ENCODE measurements at places on chromosomes 5 and 9.

- no peak for DNase-seq
Measured at GRCh38 chr5:38648703-38649291, 92.4 kb upstream of the LIFR start.

DNA sequence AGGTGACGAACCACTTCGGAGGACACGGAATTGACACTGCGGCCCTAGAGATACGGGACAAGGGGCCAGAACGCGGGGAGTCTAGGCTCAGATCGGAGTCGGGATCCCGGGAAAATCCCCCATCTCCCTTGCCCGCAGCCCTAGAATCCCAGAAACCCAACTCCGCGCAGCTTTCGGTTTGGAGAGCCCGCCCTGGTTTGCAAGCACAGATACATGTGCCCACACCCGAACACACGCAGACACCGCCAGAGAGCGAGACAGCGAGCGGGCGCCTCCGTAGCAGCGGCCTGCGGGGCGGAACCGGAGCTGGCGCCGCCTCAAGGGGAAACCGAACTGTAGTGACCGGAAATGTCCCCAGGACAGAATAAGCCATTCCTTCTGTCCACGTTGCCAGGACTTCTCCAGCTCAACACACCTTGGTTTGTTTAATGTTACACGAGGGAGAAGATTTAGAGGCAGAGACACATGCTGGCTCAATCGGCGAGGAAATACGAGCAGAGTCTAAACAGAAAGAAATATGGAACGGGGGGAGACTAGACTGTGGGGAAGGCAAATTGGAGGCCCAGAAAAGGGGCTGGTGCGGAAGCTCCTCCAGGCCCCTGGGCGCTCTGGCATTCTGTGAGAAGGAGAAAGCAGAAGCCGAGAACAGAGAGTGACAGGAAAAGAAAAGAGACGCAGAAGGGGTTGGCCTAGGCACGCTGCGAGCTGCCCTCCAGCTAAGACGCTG, 2.9 kb upstream of the PAX5 start:
- peak; percentile 25 for DNase-seq

DNA sequence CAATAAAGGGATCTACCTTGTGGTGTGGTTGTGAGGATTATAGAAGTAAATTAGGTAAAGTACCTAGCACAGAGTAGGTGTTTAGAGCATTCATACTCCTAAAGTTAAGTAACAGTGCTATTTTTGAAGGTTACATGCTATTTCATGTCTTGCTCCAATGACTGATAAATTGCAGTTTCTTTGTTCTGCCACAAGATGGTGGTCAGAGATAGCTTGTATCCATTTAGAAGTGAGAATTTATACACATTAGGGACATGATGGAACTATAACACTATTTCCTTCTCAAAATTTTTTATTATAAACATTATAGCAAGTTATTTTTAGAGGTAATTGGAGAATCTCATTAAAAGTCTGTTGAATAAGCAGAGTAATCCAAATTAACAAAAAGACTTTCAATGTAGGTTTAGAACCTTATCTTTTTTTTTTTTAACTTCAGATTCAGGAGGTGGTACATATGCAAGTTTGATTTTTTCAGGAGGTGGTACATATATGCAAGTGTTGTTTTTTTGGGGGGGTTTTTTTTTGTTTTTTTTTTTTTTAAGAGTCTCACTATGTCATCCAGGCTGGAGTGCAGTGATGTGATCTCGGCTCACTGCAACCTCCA, 17.1 kb downstream of the MTREX start:
- no peak for DNase-seq

DNA sequence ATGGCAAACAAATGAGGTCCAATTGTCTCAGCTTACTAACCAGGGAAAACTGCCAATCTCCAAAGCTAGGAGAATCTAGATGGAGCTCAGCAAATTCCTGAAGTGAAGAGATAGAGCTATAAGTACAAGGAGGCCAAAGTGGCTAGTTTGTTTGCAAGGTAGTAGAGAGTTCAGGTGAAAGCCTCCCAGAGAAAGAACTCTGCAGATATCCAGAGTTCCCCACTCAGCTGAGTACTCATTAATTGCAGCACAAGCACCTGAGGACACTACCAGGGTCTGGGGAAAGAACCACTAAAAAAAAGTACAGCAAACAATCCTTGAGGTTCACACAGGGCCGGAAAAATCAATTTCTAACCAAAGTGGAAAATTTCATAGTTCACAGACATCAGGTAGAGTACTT, 250.9 kb downstream of the TMEM232 start:
- DNase-seq = no peak

DNA sequence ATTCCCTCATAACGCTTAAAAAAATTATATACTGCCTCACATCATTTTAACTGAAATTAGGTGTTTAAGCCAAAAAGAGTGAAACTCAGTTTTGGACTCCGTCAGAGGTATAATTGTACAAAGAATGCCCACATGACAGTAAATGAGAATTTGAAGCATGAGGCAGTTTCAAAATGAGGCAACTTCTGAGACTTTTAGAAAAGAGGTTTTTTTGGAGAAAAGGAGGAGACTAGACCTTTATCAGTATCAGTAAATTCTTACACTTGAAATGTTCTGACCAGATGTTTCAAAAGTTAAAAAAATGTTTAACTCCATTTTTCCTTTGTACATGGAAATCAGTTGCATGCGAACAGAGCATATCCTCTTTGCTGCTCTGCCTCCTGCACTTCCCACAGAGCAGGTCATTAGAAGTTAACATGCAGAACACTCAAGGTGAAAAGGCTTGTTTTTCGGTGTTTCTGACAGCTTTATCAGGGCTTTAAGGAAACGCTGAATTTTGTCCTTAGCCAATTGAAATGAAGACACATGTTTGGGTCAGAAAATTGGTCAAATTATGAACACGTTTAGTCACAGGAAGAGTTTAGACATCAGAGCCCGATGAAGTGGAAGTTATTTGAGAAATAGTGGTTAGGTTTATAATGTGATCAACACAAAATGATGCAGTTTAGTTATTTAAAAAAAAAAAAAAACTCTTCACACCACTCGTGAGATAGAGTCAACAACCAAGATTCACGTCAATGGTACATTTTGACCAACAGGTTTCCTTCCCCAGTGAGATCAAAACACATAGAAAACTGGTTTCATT, 59.5 kb downstream of the PIK3R1 start:
- DNase-seq = no peak

DNA sequence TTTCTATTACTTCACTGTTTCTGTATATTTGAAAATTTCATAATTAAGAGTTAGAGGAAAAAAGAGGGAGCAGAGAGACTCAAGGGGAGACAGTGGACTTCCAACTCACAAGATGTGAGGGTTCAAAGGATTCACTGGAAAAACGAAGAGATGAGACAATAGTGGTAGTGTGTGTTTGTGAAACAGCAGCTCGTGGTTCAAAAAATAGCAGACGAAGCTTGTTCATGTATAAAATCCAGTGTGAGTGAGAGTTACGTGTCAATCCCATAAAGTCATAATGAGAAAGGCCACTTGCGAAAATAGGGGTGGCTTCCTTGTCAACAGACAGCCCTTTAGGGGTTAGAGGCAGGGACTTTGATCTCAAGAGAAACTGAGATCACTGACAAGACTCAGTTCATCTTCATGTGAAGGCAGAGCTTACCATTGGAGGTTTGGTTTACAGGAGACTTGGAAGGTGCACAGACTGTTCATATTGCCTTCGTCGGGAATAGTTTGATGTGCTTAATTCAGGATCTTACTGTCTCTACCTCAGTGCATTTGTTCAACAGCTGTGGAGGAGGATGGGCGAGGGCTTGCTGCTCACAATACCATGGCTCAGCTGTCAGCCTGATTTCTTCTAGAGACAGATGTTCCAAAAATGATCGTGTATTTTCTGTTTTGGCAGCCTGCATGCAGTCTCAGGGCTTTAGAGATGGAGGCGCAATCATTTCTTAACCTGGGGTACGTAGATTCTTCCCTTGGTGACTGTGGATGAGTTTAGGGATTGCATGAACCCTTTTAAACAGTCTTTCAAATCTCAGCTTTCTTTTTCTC, 105.7 kb upstream of the KLF9 start:
- DNase-seq = no peak

GRCh38 chr5:146395193-146395592, 51.9 kb upstream of the TCERG1 start:
- no peak for DNase-seq

DNA sequence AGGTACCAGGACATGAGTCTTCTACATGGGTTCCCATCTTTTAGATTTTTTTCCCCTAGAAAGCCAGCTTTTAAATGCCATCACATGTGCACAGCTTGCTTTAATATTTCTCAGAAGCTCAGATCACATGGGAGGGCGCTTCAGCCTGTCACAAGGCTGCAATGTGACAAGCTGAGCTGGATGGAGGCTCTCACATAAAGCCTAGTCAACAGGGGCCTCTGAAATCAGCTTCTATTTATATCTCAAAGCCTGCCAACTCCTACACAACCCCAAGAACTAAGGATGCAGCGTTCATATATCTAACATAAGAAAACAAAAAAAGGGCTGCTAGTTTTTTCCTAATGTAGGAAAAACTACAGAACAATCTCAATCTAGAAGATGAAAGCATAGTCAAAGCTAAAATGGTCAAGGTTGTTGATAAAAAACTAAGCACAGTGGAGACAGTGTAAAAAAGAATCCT, 2.3 kb downstream of the ZFAND5 start:
- peak; percentile 20 for DNase-seq

DNA sequence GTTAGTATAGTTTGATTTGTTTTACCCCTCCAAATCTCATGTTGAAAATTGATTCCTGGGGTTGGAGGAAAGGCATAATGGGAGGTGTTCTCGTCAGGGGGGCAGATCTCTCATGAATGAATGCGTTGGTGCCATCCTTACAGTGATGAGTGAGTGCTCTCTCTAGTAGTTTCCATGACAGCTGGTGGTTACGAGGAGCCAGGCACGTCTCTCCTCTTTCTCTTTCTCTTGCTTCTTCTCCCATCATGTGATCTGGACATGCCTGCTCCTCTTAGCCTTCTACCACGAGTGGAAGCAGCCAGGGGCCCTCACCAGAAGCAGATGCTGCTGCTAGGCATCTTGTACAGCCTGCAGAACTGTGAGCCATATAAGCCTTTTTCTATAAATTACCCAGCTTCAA, 454.1 kb downstream of the EFNA5 start:
- DNase-seq = no peak

- DNase-seq = no peak
Measured at GRCh38 chr5:71651579-71651978, 64.4 kb downstream of the MCCC2 start.

- no peak for DNase-seq
Measured at GRCh38 chr5:39584927-39585326, 160.1 kb upstream of the DAB2 start.

DNA sequence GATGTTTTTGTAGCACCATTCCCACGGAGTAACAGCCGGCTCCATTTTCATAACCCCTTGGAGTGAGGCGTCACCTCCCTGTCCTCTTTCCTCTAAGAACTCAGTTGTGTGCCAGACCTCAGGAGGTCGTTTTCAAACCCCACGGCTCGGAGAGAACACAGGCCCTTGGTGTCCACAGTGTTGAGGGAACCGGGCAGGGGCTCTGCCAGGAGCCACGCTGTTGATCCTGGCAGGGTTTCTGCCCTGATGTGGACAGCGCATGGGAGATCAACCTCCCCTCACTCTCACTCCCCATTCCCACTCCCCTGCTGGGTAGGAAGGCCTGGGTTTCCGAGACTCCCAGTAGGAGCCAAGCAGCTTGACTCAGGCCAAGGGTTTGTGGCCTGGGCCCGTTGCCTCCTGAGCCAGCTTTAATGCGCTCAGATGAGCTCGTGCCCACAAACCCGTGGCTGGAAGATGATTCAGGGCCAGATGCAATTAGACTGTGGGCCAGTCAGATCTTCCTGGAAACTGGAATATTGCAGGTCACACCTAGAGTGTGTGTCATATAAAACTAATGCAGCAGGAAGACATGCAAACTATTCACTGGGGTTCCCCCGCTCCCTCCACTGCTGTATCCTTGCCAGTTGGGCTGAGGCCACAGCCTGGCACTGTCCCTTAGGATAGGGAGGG, 133.4 kb downstream of the SLC12A2 start:
- DNase-seq = no peak

- DNase-seq = no peak
Measured at GRCh38 chr5:112492291-112492690, 73.2 kb upstream of the EPB41L4A start.

DNA sequence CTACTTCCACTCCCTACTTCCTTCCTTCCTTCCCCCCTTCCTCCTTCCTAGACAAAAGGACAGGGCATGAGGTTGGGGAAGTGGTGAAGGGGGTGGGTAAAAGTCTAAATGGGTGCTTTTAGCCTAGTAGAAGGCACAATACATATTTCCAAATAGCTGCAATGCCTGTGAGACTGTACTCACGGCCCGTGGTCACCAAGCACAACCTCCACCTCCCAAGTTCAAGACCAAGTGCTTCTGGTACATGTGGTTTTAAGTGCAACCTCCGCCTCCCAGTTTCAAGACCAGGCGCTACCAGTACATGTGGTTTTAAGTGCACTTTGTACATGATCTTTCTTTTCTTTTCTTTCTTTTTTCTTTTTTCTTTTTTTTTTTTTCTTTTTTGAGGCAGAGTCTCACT, 14.5 kb upstream of the NTNG2 start:
- no peak for DNase-seq

DNA sequence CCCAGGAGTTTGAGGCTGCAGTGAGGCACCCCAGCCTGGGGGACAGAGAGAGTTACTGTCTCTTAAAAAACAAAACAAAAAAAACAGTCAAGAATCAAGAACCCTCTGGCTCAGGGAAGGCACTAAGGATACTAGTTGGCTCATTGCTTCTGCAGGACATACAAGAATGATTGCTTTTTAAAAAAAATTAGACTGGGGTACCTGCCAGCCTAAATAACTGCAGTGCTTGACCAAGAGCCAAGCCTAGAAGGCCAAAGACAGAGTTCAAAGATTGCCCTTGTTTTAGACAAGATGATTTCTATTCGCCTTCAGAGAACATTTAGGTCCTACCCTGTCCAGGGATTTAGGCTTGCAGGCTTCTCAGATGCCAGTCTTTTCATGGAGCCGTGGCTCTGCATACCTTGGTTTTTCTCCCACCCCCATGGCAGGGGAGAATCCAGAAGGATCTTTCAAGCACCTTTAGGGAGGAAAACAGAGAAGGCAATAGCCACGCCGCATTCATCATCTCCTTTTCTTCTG, 93.7 kb upstream of the IL6ST start:
- no peak for DNase-seq

DNA sequence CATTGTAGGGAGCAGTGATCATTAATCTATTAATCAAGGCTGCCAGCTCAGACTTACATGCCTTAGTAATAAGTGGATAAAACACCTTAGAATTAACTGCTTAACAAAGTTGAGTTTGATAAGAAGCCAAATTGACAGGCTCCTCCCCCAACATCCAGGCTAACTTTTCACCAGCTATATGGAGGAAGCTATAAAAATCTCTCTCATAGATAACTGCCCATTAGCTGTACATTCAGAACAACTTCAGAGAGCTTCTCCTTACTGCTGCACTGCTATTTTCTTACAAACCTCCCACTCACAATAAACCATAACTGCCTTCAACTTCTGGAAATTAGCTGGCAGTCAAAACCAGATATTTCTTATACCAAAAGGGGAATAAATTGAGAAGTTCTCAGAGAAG, 364.1 kb downstream of the PRELID2 start:
- no peak for DNase-seq

- DNase-seq = no peak
Measured at GRCh38 chr9:108691614-108692013, 164.2 kb downstream of the ACTL7B start.

- peak; percentile 5 for DNase-seq
Measured at GRCh38 chr9:87725900-87726709, at the start of gene CTSL. Gene CTSL (plus strand): TSS chr9:87726119. CDS start chr9:87727604, 1,485 bp downstream.

- DNase-seq = no peak
Measured at GRCh38 chr5:128965011-128965637, at the start of gene SLC27A6. Gene SLC27A6 (plus strand): TSS chr5:128965488. CDS start chr5:128966138, 650 bp downstream.

Data from stimulated activated CD8-positive, alpha-beta memory T cell treated with anti-CD3 and anti-CD28 coated beads, Interleukin-7, amount 100 ng/mL, for 4 hours (primary cell).